Stimulated activated CD4-positive, alpha-beta T cell treated with anti-CD3 and anti-CD28 coated beads, TNF-alpha, amount 100 ng/mL, for 48 hours (primary cell): ENCODE measurements at places on chromosomes 6 and 20.

DNA sequence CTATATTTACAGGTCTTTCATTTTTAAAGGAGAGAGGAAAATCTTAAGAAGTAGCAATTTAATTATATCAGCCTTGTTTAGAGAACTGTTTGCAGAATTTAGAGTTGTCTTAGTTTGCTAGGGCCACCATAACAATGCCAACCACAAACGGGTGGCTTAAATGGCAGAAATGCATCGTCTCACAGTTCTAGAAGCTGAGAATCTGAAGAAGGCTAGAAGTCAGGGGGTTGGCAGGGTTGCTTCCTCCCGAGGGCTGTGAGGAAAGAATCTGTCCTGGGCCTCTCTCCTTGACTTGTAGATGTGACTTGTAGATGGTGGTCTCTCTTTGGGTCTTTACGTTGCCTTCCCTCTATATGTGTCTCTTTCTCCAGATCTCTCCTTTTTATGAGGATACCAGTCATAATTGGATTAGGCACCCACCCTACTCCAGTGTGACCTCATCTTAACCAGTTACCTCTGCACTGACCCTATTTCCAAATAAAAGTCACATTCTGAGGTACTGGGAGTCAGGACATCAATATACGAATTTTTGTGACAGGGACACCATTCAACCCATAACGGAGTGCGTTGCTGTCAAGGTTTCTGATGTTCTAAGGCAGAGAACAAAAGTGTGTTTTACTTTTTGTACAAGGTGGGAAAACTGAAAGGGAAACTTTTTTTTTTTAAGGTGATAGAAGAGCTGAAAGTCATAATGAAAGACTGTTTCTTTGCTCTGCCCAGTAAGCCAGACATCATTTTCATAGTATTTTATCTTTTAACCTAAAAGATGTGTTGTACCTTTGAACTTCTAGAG, 84.4 kb downstream of the SAMD3 start:
- no peak for DNase-seq

GRCh38 chr20:59837623-59838394, 95.6 kb downstream of the SYCP2 start:
- no peak for DNase-seq

DNA sequence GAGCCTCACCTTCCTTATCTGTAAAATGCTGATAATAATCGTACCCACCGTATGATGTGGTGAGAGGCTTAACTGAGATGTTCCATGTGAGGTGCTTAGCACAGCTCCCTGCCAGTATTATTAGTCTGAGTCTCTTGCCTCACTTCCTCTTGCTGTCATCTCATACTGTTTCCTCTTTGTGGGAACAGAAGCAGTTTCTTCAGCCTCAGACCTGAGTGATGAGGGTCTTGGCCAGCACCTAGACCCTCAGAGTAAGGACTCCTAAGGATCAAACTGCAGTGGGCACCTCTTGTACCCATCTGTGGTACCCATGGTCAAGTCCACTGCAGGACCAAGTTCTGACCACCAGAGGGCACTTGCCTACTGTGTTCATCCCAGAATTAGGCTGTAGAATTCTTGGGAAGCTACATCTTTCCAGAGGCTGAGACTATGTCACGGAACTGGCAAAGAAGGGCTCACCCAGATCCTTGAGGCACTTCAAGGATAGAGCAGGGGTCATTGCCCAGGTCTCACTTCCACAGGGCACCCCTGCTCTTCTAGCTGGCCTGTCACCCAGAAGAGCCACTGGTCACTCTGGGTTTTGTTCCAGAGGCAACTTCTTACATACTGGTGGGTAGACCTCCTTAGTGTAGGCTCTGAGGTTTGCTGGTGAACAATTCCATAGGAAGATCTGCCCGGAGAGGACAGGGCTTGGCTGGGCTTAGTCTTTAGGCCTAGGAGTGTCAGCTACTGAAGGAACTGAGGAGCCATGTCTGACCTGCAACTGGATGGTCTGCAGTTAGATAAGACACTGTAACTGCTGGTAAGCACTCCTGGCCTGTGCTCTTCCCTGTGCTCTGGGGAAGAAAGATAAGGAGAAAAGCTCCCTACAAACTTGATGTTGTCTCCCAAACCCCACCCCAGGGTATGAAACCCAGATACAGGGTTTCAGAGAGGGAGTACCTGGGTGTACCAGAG, 20.6 kb upstream of the SGK2 start:
- DNase-seq: no peak

DNA sequence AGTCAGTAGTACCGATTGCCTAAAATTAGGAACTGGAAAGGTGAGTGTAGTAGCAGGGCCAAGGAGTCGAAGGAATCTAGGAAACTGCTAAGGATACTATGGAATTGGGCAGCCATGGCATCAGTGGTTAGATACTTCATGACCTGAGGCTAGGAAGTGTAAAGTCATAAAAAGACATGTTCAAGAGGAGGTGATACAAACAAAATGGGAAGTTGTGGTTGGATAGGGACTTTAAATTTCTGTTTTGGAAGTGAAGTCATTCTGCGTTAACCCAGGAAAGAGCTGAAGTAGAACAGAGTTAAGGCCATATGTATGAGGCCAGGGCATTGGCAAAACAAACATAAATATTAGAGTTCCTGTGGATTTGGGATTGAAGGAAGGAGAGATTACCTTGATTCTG, 88.6 kb upstream of the TMEM181 start:
- DNase-seq: no peak

GRCh38 chr20:25049261-25050060, 8.5 kb downstream of the ACSS1 start:
- DNase-seq: no peak

DNA sequence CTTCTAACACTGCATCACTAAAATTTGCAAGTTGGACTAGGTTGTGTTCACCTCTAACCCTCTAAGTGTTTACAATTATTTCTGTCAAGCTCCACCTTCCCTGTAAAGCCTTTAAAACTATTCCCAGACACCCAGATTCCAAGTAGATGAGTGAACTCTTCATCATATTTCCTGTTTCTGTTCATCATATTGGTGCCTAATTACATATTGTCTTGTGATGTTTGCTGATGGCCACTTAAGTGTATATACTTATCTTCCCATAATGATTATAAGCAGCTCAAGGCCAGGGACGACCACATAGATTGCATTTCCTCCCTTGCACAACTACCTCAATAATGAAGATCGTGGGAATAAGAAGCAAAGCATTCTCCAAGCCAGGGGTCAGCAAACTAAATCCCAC, 16.8 kb downstream of the TNFRSF21 start:
- DNase-seq: no peak

DNA sequence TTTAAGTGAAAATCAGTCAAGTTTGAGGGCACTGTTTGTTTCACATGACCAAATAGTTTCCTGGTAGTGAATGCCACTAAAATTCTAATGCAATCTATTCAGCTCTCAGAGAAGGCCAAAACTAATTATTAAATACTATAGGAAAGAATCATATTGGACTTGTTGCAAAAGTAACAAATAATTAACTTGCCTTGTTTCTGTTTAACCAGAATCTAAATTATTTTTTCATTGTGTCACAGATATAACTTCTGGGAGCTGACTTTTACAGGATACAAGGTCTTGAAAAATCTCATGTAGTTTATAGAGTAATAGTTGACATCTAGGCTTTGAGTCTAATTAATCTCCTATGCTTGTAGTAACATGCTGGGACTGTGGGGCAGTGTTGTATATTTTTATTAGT, 44.5 kb downstream of the PRSS35 start:
- DNase-seq: no peak

DNA sequence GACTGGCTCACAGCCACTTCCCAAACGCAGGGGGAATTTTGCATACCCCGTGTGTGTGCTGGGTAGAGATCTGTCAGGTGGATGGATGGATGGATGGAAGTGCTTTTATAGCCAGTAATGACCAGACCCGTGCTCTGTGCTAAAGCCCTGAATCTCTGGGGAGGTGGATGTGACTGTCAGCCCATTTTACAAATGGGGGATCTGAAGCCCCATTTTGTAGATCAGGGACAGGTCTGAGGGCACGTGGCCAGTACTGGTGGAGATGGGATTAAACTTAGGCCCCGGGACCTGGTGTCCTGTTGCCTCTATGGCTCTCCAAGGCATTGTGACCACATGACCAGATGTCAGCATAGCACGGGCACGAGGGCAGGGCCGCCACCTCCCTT, 38.2 kb upstream of the ZBP1 start:
- no peak for DNase-seq

DNA sequence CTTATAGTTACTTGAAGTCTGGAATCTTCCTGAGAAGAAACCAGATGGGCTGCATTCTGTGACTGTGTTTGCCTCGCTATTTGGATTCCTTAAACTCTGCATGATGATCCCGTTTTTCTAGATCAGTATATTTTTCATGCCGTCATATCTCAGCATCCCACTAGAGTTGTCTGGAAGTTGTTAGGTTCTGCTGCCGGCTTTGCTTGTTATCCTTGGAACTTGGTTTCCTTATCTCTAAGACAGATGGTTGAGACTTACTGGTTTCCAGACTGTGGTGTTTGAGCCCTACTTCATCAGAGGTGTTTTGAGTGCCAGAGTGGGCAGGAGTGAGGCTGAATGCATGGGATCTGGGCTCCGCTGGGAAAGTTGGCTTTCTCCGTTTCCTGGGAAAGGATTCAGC, 50.3 kb downstream of the CDS2 start:
- no peak for DNase-seq

GRCh38 chr6:131844243-131844841, 36.5 kb downstream of the ENPP1 start:
- no peak for DNase-seq

- DNase-seq: peak; percentile 18
Observed at GRCh38 chr6:35919827-35920751, 809 bp downstream of the SRPK1 start.

DNA sequence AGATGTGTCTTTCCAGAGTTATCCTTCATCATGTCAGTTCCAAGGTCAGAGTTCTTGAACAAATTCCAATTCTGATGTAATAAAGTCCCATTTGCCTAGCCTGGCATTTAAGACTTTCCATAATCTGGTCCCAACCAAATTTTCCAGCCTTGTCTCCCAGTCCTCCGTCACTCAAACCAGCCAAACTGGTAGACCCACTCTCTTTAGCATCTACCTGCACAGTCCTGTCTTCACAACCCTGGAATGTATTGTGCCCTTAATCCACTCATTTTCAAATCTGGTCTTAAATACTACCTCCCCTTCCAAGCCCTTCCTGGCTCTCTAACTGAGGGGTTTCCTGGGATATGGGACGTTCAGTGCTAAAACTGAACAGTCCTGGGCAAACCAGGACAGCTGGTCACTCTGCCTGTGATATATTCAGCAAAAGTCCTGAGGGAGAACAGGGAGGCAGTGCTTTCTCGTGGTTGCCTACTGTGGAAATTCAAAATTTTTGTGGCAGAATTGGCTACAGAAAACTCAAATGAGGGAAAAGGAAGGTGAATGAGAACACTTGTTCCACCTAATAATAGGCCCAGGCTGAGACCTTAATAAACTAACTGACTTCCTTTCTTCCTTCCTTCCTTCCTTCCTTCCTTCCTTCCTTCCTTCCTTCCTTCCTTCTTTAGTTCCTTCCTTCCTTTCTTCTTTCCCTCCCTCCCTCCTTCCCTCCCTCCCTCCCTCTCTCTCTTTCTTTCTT, 10.8 kb upstream of the AKAP7 start:
- DNase-seq: no peak

DNA sequence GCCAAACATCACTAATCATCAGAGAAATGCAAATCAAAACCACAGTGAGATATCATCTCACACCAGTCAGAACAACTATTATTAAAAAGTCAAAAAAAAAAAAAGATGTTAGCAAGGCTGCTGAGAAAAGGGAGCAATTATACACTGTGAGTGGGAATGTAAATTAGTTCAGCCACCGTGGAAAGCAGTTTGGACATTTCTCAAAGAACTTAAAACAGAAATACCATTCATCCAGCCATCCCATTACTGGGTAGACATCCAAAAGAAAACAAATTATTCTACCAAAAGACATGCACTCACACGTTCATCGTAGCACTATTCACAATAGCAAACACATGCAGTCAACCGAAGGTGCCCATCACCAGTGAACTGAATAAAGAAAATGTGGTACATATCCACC, 213.9 kb downstream of the TTLL2 start:
- DNase-seq: no peak

DNA sequence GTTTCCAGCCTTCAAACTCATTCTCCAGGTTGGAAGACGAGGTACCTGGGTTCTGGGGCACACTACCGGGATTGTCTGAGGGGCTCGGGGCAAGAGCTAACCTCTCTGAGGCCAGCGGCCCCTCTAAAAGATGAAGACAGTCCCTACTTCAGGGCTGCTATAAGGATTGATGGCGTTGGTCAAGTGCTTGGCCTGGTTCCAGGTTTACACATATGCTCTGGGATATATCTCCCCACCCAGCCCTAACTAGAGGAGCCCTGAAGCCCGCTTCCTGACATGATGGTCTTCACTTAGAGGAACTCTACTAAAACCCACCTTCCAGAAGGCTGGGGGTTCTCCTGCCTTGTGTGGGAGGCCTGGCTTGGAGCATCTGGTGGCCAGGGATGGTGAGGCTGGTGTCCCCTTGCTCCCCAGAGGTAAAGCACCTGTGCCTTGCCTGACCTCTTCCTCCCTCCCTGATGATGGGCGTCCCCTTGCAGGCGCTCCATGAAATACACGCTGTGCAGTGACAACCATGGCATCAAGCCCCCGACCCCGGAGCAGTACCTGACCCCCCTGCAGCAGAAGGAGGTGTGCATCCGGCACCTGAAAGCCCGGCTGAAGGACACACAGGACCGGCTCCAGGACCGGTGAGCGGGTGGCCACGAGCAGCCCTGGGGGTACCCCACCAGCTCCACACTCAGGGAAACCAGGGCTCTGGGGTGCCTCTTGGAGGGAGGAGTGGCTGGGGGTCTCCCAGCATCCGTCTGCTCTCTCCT, 28.7 kb downstream of the SDCBP2 start:
- no peak for DNase-seq

DNA sequence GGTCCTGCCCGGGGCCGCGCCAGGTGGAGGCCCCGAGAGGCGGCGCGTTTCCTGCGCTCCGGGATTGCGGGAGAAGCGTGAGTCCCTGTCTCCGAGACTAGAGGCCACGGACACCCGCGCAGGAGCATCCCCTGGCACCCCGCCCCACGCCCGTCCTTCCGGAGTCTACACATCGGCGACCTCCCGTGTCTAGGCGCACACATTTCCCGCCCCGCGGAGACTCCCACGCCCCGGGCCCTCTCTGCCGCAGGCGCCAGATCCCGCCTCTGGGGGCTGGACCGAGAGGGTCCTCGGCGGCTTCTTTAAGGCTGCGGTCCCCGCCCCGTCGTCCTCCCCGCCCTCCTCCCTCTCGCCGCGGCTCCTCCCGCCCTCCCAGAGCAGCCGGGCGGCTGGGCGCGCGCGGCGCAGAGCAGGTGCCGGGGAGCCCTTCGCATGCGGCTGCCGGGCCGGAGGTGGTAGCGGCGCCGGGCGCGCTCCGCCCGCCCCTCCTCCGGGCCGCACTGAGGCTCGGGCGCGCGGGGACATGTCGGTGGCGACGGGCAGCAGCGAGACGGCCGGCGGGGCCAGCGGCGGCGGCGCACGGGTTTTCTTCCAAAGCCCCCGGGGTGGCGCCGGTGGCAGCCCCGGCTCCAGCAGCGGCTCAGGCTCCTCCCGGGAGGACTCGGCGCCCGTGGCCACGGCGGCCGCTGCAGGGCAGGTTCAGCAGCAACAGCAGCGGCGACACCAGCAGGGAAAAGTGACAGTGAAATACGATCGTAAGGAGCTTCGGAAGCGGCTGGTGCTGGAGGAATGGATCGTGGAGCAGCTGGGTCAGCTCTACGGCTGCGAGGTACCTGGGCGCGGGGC, at the start of gene PPP1R14C:
PPP1R14C (plus strand) TSS at position 375 of the 846 bp plus-strand sequence; CDS start at position 524, 149 bp downstream.
- DNase-seq: peak; percentile 2

GRCh38 chr6:151784441-151785214, 22.9 kb upstream of the ESR1 start:
- no peak for DNase-seq

- no peak for DNase-seq
Observed at GRCh38 chr20:40673442-40673841, 15.6 kb downstream of the MAFB start.
